ENCODE measurements at places on chromosomes 12 and 14. TPM values are rescaled to one million over a fixed set of nuclear protein-coding genes. Genes with fewer than 3 reads are reported as not detected.

CABP1 gene
- total RNA-seq = 3.5 TPM

ZNF140 gene
- total RNA-seq = 29.1 TPM

ART4 gene
- total RNA-seq = 0.17 TPM

AMIGO2 gene
- 5.6 TPM for total RNA-seq

DNA sequence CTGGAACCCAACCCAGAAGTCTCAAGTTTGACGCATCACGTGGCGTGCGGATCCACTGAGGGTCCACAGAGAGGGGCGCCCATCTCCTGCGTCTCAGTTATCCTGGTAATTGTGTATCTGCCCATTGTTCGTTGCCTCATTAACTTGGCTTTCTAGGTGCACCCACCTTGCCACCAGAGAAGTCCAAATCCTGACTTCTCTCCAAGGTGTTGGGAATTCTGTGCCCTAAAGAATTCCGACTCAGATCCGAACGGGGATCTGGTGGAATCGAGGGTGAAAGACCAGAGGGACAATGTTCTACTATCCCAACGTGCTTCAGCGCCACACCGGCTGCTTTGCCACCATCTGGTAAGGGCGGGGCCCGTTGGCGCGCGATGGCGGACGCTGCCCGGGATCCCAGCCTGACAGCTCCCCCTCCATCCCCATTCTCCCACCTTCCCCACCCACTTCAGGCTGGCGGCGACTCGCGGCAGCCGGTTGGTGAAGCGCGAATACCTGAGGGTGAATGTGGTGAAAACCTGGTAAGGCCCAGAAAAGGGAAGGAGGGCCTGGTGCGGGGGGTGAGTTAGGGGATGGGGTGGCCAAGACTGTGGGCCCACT, 481 bp downstream of the REC8 start:
- no peak for DNase-seq

DNA sequence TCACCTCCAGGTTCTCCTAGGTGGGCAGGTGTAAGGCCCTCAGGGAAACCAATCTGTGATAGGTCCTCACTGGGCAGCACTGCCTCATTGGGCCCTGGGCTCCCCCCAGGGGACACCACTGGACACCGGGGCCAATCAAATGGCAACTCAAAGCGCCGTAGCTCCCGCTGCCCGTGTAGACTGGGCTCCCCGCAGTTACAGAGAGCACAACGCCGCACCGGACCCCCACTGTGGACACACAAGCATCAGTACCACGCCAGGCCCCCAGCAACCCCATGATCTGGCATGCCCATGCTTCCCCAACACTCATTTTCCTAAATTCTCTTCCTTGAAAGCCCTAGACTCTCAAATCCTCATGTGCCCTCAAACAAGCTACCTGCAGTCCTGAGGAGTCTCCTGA, 6.1 kb downstream of the KMT2D start:
- DNase-seq = no peak

DNA sequence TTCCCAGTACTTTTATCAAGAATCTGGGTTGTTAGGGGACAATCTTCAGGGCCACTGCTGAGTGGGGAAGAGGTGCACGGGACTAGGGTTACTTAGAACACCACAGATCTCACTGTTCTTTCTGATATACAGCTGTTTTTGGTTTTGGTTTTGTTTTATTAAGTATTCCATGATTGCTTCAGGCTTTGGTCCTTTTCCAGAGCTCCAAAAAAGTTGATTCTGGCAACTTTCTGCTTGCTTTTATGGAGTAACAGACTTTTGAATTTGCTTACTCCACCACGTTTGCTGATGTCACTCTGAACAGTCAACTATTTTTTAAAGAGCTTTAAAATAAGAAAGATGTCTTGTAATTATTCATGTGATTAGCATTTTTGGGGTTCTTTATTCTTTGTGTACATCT, 368.1 kb upstream of the FOXG1 start:
- DNase-seq = no peak

DNA sequence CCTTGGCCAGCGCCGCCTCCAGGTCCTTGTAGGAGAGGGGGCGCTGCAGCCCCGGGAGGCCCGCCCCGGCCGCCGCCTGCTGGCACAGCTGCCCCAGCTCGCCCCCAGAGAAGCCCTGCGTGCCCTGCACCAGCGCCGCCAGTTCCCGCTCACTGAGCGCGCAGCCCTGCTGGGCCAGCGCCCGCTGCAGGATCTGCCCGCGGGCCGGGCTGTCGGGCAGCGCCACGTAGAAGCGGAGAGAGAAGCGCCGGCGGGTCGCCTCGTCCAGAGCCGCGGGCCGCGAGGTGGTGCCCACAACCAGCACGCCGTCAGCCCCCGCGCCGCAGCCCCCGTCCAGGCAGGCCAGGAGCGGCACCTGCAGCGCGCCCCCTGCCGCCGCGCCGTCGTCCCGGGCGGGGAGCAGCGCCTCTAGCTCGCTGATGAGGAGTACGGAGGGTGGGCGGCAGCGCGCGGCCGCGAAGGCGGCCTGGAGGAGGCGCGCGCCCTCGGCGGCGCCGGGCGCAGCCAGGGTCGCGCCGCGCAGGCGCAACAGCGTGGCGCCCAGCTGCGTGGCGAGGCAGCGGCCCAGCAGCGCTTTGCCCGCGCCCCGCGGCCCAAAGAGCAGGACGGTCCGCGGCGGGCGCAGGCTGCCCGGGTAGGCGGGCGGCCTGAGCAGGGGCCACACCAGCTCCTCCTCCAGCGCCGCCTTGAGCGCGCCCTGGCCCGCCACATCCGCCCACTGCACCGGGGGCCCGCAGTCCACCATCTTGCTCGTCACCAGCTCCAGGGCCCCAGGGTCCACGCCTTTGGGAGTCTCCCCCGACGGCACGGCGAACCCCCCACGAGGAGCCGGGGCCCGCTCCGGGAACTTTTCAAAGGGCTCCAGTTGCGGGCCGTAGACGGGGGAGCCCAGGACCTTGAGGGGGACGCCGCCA, 27.7 kb downstream of the FIGNL2 start:
- peak; percentile 92 for DNase-seq

DNA sequence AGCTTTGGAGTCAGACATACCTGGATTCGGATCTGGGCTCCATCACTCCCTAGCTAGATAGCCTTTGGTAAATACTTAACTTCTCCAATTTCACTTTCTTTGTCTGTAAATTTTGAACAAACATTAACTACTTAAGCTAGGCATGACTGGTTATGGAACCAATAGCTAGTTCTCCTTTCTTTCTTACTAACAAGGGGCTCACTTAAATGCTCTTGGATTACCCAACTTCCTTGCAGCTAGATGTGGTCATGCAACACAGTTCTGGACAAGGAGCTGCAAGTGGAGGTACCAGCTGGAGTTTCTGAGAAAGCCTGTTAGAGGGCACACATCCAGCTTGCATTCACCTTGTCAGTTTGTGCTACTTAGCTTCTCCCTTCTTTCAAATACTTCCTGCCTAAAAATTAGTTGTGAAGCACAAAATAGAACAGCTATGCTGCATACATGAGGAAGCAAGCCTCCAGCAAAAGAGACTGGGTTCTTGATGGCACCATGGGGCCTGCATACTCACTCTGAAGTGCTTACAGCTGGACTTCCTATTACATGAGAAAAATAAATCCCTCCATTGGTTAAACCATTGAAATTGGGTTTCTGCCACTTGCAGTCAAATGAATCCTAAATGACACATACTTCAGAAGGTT, 210.1 kb upstream of the EEA1 start:
- DNase-seq = no peak

DNA sequence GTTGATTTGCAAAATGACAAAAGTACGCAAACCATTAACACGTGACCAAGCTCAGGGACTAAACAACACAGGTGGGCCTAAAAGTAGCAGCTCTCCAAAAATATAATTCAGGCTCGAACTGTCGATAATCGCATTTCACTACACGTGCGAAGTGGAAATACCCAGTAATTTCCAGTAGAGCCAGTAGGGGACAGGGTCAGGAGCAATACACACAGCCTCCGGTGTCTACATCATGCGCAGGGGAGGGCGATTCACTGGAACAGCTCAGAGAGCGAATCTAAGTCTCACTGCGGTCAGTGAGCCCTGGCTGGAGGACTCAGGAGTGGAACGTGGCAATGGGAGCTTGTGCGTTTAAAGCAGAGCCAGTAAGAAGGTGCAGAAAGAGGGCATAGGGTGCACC, 40.4 kb downstream of the SETD3 start:
- no peak for DNase-seq

DNA sequence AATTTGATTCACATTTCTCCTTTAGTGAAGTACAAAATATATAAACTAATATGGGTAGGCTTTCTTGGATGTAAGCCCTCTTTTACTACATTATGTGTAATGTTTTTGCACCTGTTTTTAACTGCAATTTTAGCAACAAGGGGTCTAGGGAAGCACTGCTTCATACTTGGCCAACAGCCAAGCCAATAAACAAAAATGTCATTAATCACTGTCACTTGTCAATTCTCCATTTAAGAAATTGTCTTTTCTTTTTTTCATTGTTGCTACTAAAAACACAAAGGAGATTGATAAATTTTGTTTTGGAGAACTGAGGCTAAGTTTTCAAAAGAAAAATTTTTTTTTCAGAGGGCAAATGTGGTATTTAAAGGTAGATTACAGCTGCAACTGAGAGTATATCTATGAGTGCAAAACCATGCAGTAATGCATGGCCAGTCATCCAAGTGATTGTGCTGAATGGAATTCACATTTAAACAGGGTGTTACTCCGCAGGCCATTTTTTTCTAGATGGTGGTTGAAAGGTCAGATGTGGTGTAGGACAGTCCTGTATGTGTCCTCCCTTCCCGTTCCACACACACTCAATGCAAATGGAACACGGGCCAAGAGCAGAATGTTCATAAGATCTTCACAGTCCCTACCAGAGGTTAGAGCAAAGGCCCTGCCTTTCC, 503.0 kb upstream of the LMO3 start:
- DNase-seq = peak; percentile 10

- no peak for DNase-seq
Observed at GRCh38 chr12:81212996-81213696, 135.3 kb downstream of the ACSS3 start.

GRCh38 chr14:99596772-99597171, 7.2 kb downstream of the CCDC85C start:
- DNase-seq = no peak

GRCh38 chr12:18752280-18752920, 14.5 kb downstream of the CAPZA3 start:
- DNase-seq = no peak

- DNase-seq = no peak
Observed at GRCh38 chr14:91235841-91236240, 8.7 kb downstream of the GPR68 start.

GRCh38 chr12:68980476-68981212, 47.7 kb upstream of the CPM start:
- no peak for DNase-seq

GRCh38 chr14:32286602-32287001, 42.5 kb upstream of the AKAP6 start:
- DNase-seq = no peak

- no peak for DNase-seq
Observed at GRCh38 chr12:27828196-27828595, 48.2 kb upstream of the MANSC4 start.

DNA sequence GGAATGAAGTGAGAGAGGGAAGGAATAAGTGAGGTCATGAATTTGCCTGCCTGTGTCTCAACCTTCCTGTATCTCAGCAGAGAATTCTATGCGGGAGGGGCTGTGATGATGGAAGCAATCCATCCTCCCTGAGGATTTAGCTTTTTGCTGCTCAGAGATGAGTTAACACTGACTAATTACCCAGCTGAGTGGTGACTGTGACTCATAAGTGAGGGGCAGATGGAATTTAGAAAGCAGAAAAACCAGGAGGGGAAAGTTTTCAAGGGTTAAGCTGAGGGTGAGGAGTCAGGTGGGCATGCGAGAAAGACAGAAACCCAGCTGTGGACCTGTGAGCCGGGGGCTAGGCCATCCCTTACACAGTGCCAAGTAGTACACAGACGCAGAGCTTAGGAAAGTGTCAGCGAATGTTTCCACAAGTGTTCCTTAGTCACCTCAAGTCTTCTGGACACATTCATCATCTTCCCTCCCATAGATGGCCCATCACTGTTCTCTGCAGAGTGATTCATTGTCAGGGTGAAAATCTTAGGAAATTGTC, 277.9 kb downstream of the IPO8 start:
- DNase-seq = no peak

DNA sequence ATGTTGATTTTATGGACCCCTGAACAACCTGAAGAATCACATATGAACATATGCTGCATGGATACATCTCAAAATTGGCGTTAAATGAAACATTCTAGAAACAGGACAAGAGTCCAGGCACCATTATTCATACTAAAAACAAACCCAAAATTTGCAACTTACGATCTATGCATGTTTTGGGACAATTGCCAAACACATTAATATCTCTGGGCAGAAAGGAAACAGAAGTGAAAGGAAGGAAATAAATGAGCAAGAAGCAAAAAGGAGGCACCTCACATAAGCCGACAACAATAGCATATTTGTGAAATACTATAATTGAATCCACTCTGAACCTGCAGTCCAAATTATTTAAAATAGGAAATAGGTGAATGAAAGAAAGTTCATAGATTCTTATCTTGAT, 1505.3 kb downstream of the AACS start:
- DNase-seq = no peak

- no peak for DNase-seq
Observed at GRCh38 chr14:67680121-67680602, 5.7 kb upstream of the VTI1B start.

DNA sequence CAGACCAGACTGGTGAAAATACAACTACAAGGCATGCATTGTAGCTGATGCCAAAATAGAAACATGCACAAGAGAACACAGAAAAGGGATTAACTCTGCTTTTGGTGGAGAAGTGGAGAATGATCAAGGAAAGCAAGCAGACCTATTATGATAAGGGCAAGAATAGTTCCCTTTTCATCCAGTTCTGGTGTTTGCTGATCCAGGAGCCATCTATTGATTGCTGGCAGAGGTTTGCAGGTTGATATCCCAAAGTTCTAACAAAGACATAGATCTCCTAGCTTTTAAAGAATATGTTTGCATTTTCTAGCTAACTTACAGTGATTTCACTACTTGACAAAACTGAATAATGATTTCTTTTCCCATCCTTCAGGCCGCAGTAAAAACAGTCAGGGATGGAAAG, 166.2 kb upstream of the CDKN3 start:
- DNase-seq = no peak

GRCh38 chr12:22283508-22283907, 51.0 kb downstream of the ST8SIA1 start:
- no peak for DNase-seq

Measured in spinal cord (tissue), 10 donors.